ENCODE measurements at places on chromosomes 7 and 10. TPM values are rescaled to one million over a fixed set of nuclear protein-coding genes. Genes with fewer than 3 reads are reported as not detected.
A peak's percentile ranks its signal among the peaks of the same experiment; 100 is the strongest.

SEPTIN7 gene
- polyA plus RNA-seq, result 452 TPM

TMEM176B gene
- polyA plus RNA-seq, result 78.4 TPM

CDC14C gene
- 0.08 TPM for polyA plus RNA-seq

DNA sequence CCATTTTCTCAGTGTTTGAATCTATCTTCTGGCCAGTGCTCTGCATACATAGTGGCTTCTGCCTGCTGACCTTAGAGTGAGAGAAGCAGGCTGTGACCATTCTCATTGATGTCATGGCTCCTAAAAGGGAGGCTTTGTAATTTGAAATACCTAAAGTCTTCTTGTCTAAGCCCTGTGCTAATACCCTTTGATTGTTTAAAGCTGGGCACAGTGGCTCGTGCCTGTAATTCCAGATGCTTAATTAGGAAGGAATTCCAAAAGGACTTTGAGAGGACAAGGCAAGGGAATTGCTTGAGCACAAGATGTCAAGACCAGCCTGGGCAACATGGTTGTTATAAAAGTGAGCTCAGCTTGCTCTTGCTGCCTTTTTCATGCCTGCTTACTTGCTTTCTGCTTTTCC is 81.7 kb downstream of the APBB1IP start:
- no peak for DNase-seq

URGCP gene
- polyA plus RNA-seq, result 39.2 TPM

DNA sequence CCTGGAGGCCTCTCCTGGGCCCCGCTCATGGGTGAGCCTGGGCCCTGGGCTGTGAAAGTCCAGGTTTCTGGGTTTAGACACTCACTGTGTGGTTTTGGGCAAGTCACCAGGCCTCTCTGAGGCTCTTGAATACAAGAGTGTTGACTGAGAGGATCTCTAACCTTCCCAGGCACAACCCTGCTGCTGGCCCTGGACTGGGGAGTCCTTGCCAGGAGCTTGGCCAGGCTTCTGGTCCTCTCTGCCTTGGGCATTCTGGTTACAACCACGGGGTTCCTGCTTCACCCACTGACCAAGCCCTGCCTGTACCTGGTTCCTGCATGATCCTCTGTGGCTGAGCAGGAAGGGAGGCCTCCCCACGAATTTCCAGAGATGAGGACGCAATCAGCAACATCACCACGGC is 63.6 kb upstream of the COL13A1 start:
- no peak for DNase-seq

DNA sequence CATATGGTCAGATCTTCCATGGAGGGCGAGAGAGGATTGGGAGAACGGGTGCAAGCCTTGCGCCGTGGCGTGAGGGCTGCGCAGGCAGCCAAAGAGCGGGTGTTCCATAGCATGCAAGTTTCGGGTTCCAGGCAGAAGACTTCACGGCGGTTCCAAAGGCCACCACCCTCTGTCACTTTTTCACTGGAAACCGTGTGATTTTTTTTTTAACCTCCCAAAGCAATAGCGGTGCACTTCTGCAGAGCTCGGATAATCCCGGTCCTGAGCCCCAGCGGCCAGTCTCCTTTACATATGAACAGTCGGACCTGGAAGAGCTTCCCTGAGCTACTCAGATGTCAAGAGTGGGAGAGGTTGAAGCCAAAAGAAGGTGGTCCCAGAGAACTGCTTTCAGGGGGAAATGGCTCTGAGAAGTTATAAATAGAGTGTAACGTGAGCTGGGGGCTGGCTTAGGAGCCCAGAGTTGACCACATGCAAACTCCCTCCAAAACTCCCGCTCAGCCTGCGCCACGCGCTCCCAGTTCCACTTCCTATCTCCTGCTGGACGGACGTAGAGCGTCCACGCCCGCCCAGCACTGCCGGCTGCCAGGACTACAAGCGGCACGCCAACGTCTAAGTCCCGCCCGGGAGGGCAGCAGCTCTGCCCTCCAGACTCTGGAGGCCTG is at the start of gene MEOX2:
Gene MEOX2 (minus strand): TSS at position 389 of the 662 bp plus-strand sequence. CDS start 281 bp downstream, at position 108.
- DNase-seq, result peak; percentile 60

IFIT3 gene
- 14.2 TPM for polyA plus RNA-seq

MYPN gene
- 0.03 TPM for polyA plus RNA-seq

- DNase-seq, result no peak
These were observed 414.7 kb upstream of the SEMA3C start for GRCh38 chr7:81333536-81333935.

TMEM213 gene
- polyA plus RNA-seq, result 39.2 TPM

DNA sequence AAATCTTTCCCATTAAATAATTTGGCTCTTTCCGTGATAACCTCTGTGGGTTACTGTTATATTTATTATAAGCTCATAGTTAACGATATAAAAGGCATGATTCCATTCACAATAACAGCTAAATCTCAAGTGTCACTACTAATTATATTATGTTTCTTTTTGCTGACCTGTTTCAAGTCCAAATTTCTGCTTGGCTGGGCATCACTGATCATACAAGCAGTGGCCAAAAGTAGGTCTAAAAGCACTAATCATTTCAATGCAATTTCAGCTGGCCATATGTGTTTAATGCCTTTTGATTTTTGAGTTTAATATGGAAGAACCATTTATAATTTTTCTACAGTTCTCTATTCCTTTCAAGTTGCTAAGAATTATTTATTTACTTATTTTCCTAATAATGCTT is 110.7 kb downstream of the SEMA3A start:
- no peak for DNase-seq

- DNase-seq, result no peak
These were observed 19.4 kb upstream of the TNS3 start for GRCh38 chr7:47601119-47601880.

- no peak for DNase-seq
These were observed 316.6 kb upstream of the MAGI2 start for GRCh38 chr7:79770063-79770462.

CYP3A7 gene
- polyA plus RNA-seq, result 1.2 TPM

DNA sequence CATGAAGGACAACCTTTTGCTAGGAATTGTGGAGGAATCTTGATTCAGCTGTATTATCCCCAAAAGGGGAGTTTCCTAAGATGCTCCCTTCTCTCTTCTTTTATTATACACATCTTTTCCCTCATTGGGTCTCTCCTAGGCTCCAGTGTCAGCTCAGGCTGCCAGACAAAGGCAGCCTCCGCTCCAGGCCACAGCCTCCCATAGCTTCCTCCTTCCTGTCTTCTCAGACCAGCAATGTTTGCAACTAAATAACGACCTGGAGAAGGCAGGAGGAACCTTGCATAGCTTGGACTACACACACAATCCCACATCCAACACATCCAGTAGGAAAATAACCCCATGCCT is 12.3 kb downstream of the SFXN3 start:
- DNase-seq, result no peak

ACSM6 gene
- polyA plus RNA-seq, result 0.86 TPM

- no peak for DNase-seq
These were observed 104.8 kb upstream of the SHH start for GRCh38 chr7:155916926-155917655.

PRLHR gene
- polyA plus RNA-seq, result not detected

DNA sequence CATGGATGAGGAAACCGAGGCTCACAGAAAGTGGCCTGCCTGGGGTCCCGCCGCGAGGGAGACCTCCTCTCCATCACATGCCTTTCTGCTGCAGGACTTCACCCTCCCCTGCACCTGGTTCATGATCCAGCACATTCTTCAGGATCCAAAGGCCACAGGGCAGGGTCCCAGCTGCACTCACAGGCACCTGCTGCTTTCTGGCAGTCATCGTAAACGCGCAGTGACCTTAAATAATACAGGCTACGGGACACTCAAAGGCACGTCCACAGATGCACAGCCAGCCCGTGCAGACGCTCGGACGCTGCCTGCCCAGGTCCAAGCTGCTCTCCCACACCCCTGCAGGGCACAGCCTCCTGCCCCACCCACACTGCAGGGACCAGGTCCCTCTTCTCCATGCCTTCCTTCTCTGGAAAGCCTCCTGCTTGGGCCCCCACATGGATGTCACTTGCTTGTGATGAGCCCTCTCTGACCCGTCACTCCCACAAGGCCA is 49.9 kb downstream of the CALML3 start:
- no peak for DNase-seq

- no peak for DNase-seq
These were observed 226.4 kb downstream of the TWIST1 start for GRCh38 chr7:18890885-18891621.

GRCh38 chr10:103901299-103901698 is 16.7 kb downstream of the STN1 start:
- no peak for DNase-seq

DNA sequence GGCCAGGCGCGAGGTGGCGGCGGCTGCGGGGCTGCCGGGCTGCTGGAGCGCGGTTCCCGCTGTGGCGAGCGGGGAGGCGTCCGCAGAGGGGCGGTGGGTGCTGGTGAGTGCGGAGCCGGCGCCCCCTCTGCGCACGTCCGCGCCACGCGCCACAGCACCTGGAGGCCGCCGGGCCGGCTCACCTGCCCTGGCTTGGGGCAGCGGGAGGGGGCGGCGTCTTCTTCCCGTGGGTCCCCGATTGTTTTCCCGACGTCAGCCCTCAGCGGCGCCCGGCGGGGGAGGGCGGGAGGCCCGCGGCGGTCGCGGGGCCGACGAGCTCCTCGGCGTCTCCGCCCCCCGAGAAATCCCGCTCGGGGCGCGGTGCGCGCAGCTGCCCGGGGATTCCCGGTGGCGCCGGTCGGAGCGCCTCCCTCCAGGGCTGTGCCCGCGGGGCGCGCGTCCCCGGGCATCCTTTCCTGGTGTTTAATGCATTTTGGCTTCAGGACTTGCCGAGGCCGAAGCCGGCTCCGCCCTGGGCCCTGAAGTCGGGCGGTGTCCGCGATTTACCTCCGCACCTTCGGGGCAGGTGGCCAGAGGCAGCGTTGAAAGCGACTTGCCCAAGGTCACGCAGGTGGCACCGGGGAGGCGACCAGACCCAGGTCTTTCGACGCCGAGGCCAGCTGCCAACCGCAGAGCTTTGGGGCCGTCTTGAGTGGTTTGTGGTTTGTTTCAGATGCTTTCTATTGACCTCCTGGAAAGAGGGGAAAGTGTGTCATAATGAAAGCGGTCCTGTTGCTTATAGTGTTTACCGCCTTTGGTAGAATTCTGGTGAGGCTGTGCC is 561 bp downstream of the PLEKHA1 start:
- peak; percentile 47 for DNase-seq

NME8 gene
- polyA plus RNA-seq, result not detected

GPER1 gene
- 5.5 TPM for polyA plus RNA-seq

ZNF853 gene
- polyA plus RNA-seq, result 13.8 TPM

DNA sequence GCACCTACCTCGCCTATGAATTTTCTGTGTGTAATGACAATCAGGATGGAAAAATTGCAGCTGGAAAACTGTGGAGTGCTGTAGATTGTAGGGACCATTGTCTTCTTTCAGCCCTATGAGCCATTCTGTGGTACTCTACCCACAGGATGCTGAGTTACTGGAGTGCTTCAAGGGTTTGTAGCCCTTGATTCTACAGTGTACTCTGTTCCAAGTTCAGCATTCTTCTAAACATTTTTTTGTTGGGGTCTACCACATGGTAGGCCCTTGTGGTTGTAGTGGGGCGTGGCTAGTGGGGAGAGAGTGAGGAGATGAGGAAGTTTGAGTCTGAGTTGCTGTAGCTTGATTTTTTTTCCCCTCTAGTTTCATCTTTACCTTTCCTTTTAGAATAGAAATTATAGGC is 33.5 kb downstream of the REEP3 start:
- DNase-seq, result no peak
